ENCODE measurements at places on chromosomes 1 and 21.

DNA sequence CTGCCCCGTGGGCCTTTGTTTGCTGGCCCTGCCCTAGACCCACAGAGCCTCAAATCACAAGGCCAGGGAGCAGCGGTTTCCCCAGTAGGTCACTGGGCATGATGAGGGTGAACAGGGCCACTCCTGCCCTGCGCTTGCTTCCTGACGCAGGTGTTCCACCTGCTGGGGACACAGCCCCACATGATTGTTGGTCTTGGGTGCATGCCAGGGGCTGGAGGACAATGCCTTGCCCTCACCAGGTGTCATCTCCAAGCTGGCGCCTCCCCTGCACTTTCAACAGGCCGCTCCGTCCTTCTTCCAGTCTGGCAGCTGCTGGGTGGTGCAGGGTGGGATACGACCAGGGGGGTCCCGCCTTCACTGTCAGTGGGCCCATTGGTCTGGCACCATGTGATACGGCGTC is 24.3 kb downstream of the IL10RB start:
- DNase-seq = no peak

GRCh38 chr1:198132060-198132781 is 24.6 kb upstream of the NEK7 start:
- no peak for DNase-seq

DNA sequence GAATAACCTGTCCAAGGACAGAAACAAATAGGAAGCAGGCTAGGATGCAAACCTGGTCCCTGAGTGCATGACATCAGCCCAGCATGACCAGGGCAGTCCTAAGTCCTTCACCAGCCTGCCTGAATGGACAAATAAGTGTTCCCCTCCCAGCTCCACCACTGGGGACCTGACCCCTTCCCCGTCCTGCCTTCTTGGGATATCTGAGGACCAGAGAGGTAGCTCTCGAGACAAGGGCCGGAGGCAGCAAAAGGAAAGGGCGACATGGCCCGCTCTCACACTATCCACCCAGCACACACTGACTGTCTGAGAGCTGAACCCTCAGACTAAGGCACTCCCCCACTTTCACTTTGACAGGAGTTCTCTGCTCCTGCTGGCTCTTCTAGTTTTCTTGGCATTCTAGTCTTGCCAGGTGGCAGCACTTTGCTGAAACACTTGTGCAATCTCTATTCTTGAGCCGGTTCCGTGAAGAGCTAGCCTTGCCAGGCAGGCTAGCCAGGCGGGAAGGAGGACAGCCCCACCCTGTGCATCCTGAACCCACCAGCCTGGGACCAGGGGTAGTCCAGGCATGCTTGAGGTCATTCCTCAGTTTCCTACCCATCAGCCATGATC is 251.1 kb upstream of the RAB4A start:
- DNase-seq = no peak

- no peak for DNase-seq
Observed at GRCh38 chr1:230171356-230172015, 104.4 kb downstream of the GALNT2 start.

- no peak for DNase-seq
Observed at GRCh38 chr1:239735111-239735510, 348.7 kb downstream of the CHRM3 start.

DNA sequence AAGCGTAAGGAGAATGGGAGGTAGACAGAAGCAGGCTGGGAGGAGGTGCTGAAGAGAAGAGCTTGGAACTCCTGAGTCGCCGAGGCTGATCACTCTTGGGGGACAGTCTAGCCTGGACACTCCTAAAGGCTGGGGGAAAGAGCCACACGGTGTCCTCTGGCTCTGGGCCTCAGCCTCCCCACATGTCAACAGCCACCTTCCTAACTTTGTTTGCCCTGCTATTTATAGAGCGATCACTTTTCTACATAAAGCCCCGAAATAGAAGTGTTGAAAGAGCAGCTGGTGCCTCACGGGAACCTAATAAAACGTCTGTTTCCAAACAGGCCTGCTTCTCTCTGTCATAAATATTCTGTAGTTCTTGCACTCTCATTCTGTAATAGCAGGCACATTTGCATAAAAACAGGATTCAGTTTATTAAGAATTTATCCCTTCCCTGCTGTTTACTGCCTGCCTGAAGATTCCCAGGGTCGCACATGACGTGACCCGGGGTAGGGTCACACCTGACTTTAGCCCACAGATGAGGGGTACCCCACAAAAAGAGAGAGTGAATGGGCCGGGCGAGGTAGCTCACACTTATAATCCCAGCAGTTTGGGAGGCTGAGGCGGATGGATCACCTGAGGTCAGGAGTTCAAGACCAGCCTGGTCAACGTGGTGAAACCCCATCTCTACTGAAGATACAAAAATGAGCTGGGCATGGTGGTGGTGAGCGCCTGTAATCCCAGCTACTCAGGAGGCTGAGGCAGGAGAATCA is 212.5 kb downstream of the TOMM20 start:
- no peak for DNase-seq

GRCh38 chr1:197733324-197733723 is 42.0 kb downstream of the DENND1B start:
- DNase-seq = no peak

GRCh38 chr21:45544449-45545235 is 2.4 kb upstream of the SLC19A1 start:
- no peak for DNase-seq

- DNase-seq = no peak
Observed at GRCh38 chr1:18480315-18481189, at the start of gene KLHDC7A. KLHDC7A (plus strand) TSS chr1:18480930; CDS start chr1:18480982, 52 bp downstream.

DNA sequence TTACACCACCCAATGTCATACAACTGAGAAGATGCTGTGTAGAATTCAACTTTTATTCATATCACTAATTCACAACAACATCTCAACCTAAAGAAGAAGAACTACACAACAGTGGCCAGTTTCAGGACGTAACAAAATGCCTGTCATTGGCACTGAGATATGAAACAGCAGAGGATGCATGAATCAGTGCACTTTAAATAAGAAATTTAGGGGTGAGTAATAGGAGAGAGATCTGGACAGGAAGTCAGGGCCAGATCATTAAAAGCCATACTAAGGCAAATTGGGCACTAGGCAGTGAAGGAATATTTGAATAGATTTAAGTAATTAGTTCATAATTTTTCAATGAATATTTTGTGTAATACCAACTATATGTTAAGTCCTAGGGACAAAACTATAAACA is 510.5 kb downstream of the PLPP3 start:
- no peak for DNase-seq

- DNase-seq = no peak
Observed at GRCh38 chr1:152039461-152039860, 2.7 kb upstream of the S100A11 start.

- DNase-seq = no peak
Observed at GRCh38 chr1:110487726-110488125, 31.2 kb downstream of the KCNA10 start.

GRCh38 chr1:169460191-169460833 is 25.4 kb downstream of the SLC19A2 start:
- no peak for DNase-seq

GRCh38 chr1:27148591-27148990 is 6.3 kb downstream of the SLC9A1 start:
- DNase-seq = no peak

- DNase-seq = no peak
Observed at GRCh38 chr1:151062741-151063371, 2.7 kb downstream of the MLLT11 start.

DNA sequence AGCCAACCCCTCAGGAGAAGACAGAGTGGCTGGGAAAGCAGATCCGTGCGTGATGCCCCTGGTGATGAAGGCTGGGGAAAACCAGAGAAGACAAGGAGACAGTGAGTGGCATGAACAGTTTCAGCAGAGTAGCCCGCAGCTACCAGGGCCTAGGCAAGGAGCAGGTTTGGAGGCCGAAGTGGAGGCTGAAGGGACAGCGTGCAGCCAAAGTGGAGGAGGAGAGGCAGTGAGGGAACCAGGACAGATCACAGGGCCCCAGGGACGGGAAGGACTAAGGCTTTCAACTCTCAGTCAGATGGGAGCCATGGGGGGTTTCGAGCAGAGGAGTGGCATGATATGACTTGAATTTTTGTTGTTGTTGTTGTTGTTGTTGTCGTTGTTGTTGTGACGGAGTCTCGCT is 59.9 kb upstream of the SELENON start:
- no peak for DNase-seq

DNA sequence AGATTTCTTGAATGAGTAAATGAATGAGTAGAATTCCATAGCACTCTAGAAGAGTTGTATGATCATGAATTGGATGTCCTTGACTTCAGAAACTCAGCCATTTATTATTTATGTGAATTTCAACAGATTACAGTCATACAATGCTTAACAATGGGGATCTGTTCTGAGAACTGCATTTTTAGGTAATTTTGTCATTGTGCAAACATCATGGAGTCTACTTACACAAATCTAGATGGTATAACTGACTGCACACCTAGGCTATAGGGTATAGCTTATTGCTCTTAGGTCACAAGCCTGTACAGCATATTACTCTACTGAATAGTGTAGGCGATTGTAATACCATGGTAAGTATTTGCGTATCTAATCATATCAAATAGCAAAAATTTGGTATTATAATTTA is 59.6 kb downstream of the PRRX1 start:
- DNase-seq = no peak

- no peak for DNase-seq
Observed at GRCh38 chr1:232611834-232612233, 18.1 kb downstream of the SIPA1L2 start.

DNA sequence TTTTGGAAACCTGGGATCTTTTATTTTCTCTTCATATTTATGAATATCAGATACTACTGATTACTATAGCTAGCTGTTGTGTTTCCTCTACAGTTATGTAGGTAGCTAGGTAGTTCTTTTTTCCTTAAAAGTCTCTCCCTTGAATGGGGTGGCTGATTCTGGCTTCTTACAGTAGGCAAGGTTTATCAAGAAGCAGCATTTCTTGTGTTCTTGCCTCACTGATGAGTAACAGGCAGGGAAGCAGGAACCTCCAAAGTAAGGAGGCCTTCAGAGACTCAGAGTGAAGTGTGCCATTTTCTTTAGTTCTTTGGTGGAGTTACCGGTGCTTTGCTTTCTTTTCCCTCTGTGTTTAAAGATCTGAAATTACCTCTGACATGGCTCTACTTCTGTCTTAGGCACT is 56.0 kb downstream of the ZMYM4 start:
- DNase-seq = no peak

- no peak for DNase-seq
Observed at GRCh38 chr1:226470921-226471866, 63.3 kb upstream of the PARP1 start.

- DNase-seq = no peak
Observed at GRCh38 chr1:111731956-111732355, 7.2 kb downstream of the INKA2 start.

GRCh38 chr1:171785766-171786165 is 4.3 kb downstream of the METTL13 start:
- DNase-seq = no peak

DNA sequence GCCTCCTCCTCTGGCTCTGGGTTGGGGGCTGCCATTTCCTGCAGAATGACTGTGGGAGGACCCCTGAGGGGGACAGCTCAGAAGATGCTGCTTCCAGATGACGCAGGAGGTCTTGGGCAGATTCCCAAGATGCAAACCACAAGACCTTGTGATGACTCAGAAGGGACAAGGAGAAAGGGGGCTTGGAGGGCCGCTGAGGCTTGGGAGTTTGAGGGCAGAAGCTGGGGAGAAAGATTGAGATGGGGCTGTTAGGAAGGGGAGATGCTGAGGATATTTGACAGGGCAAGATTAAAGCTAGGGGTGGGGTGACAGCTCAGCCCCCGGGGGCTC is 7.5 kb downstream of the PTPRU start:
- no peak for DNase-seq

- DNase-seq = no peak
Observed at GRCh38 chr1:216448011-216448510, 24.8 kb upstream of the USH2A start.

- no peak for DNase-seq
Observed at GRCh38 chr1:85445906-85446305, 19.1 kb downstream of the DDAH1 start.

GRCh38 chr1:3504822-3505153 is 50.3 kb downstream of the ARHGEF16 start:
- no peak for DNase-seq

DNA sequence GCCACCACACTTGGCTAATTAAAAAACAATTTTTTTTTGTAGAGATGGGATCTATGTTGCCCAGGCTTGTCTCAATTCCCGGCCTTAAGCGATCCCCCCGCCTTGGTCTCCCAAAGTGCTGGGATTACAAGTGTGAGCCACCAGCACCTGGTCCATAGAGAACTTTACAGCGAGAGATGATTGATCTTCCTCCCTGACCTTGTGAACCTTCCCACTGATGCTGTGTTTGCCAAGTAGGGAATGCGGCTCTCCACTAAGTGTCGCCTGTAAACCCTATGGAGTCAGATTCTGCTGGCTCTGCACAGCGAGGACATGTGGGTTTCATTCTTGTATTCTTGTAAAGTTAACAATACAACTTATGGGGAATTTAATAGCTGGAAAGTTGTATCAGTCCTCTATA is 81.3 kb upstream of the LYST start:
- DNase-seq = no peak

- DNase-seq = no peak
Observed at GRCh38 chr1:208213786-208214185, 30.4 kb downstream of the PLXNA2 start.

DNA sequence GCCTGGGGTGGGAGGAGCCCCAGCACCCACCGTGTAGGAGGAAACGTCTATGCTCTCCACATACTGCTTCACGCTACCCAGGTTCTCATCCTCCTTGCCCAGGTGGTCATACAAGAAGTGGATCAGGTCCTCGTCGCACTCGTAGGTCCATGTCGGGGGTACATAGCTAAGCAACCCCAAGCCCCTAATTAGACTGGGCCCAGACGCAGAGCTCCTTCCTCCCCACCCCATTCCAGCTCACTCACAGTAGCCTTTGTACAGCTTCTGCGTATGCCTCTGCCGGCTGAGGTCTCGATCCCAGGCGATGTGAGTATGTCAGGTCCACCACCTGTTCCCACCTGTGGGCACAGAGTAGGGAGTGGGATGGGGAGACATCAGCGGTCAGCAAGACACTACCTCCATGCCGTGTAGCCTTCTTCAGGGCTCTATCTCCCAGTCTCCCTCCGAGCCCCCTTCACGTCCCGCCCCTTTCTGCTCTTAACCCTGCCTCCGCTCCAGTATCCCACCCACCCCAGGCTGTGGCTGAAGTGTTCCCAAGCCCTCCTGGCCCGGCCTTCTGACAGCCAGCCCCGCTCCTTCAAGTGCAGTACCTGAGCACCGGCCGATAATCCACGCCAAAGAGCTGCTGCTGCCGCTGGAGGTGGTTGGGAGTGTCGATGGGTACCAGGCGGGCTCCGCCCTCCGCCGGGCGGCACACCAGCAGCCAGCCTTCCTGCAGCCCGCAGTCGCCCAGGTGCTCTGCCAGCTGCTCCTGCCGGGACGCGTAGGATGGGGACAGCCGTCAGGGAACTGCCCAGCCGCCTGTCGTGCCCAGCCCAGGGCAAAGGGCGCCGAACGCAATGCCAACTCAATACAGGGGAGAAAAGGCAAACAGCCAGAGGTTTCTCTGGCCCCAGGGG is 919 bp downstream of the HECTD3 start:
- DNase-seq = no peak

Measured in activated CD8-positive, alpha-beta memory T cell treated with anti-CD3 and anti-CD28 coated beads for 1 hour (primary cell).